HCT116 (cell line): ENCODE measurements at places on chromosomes 3 and 15. TPM values are rescaled to one million over a fixed set of nuclear protein-coding genes. Genes with fewer than 3 reads are reported as not detected.

DNA sequence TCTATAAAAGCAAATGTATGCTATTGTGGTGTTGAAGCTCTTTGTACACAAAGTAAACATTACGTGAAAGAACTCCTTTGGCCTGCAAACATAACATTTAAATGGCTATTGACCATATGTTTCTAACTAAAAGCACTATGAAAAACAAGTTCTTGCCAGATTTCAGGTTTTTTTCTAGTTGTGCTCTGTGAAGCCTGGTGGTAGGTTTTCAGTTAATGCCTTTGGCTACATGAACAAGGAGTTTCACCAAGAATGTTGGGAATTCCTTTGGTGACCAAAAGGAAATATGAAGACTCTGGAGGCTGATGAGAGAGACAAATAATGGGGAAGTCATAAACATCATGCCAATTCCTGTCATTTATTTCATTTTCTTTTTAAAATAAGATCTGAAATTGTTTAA is 66.0 kb downstream of the RBMS3 start:
- H3K27me3 ChIP-seq = no peaks in the 10 kb centered on the region
- H3K4me1 ChIP-seq = no peaks in the 10 kb centered on the region
- no peak for DNase-seq
- H3K4me3 ChIP-seq = no peak overlapping the region
- H3K27ac ChIP-seq = no peak overlapping the region

DIPK2A gene
- total RNA-seq = 11.0 TPM

- no peaks in the 10 kb centered on the region for H3K27me3 ChIP-seq
- H3K27ac ChIP-seq = peak overlapping the region; percentile 84
- H3K36me3 ChIP-seq = peaks cover 8% of the 10 kb centered on the region
- peaks cover 11% of the 10 kb centered on the region for H3K4me1 ChIP-seq
- no peak for DNase-seq
- peak overlapping the region; percentile 73 for H3K4me3 ChIP-seq
Measured at GRCh38 chr3:141738891-141739363, 829 bp downstream of the RNF7 start.

EBLN2 gene
- 5.1 TPM for total RNA-seq

GPR149 gene
- total RNA-seq = not detected

- no peaks in the 10 kb centered on the region for H3K27me3 ChIP-seq
- H3K27ac ChIP-seq = no peak overlapping the region
- no peak for DNase-seq
- no peaks in the 10 kb centered on the region for H3K4me1 ChIP-seq
Measured at GRCh38 chr3:33061782-33062181, 35.2 kb downstream of the GLB1 start.

SLC15A2 gene
- 0.96 TPM for total RNA-seq

DNA sequence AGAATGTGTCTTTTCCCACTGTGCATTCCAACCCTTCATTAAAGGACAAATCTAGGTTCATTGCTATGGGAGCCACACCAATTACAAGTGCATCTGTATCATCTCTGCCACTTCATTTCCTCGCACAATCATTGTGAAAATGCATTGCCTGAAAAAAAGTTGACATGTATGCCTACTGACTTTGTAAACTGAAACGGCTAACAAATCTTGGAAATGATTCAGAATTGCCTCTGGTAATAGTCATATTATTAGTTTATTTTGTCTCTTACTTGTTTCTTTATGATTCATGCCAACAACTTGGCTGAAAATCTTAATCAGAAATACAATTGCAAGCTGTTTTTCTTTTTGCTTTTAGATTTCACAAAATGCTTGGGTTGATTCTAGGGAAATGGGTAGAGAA is 497.1 kb downstream of the ZIC1 start:
- H3K4me3 ChIP-seq = no peak overlapping the region
- no peak overlapping the region for H3K27ac ChIP-seq
- no peak for DNase-seq
- H3K27me3 ChIP-seq = no peaks in the 10 kb centered on the region

AADACL2 gene
- total RNA-seq = not detected

GRCh38 chr3:196502775-196503195 is 783 bp downstream of the RNF168 start:
- H3K27ac ChIP-seq = peak overlapping the region; percentile 91
- no peaks in the 10 kb centered on the region for H3K27me3 ChIP-seq

- H3K36me3 ChIP-seq = no peaks in the 10 kb centered on the region
- no peak overlapping the region for H3K4me3 ChIP-seq
- no peak overlapping the region for H3K27ac ChIP-seq
- H3K4me1 ChIP-seq = peaks cover 5% of the 10 kb centered on the region; the same call in 1 of the 2 replicates
- no peaks in the 10 kb centered on the region for H3K27me3 ChIP-seq
Measured at GRCh38 chr3:127870156-127870555, 44.9 kb upstream of the KBTBD12 start.

- no peak for DNase-seq
- no peak overlapping the region for H3K4me3 ChIP-seq
- H3K36me3 ChIP-seq = no peaks in the 10 kb centered on the region
- no peak overlapping the region for H3K27ac ChIP-seq
Measured at GRCh38 chr15:84946772-84947489, 34.7 kb upstream of the PDE8A start.

COL6A5 gene
- not detected for total RNA-seq
